ENCODE measurements at places on chromosomes 1 and 21. TPM values are rescaled to one million over a fixed set of nuclear protein-coding genes. Genes with fewer than 3 reads are reported as not detected.

The SYT11 gene
- polyA plus RNA-seq: 22.9 TPM

The PTPN7 gene
- polyA plus RNA-seq: not detected

The NBPF6 gene
- not detected for polyA plus RNA-seq

The PAQR6 gene
- polyA plus RNA-seq: 0.67 TPM

The UBXN10 gene
- polyA plus RNA-seq: not detected

The SLC1A7 gene
- 0.06 TPM for polyA plus RNA-seq

The OR2T33 gene
- polyA plus RNA-seq: not detected

The SFN gene
- polyA plus RNA-seq: 0.34 TPM

The MCOLN3 gene
- polyA plus RNA-seq: not detected

The KLF17 gene
- polyA plus RNA-seq: 0.14 TPM

The NUAK2 gene
- 17.6 TPM for polyA plus RNA-seq

The IQGAP3 gene
- polyA plus RNA-seq: 12.5 TPM

DNA sequence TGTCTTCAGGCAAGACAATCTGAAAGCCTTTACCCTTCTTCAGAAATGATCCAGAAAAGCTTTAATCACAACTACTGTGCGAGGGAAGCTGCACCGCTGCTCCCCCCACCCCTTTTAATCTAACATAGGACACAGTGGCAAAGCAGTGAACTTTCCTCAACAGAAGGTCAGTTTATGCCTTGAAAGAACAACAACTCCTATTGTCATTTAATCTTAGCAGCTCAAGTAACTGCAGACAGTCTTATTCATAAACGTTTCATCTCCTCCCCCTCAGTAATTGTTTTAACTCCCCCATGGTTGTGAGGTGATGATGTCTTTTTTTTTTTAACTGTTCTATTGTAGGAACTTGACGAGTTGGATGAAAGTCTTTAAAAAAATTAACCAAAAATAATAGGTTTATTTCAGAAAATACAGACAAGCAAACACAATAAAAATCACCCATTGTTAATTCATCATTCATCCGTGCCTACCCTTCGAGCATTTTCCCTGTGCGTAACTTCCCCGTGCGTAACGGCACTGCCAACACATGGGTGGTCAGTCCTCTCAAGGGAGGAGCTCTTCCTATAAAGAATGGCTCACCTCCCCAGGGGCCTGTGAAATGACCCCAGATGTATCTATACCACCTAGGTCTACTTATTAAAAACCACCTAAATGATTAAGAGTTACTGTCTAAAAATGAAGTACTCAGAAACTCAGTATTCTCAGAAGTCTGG is 3.3 kb upstream of the ADAR start:
- no peak for DNase-seq

DNA sequence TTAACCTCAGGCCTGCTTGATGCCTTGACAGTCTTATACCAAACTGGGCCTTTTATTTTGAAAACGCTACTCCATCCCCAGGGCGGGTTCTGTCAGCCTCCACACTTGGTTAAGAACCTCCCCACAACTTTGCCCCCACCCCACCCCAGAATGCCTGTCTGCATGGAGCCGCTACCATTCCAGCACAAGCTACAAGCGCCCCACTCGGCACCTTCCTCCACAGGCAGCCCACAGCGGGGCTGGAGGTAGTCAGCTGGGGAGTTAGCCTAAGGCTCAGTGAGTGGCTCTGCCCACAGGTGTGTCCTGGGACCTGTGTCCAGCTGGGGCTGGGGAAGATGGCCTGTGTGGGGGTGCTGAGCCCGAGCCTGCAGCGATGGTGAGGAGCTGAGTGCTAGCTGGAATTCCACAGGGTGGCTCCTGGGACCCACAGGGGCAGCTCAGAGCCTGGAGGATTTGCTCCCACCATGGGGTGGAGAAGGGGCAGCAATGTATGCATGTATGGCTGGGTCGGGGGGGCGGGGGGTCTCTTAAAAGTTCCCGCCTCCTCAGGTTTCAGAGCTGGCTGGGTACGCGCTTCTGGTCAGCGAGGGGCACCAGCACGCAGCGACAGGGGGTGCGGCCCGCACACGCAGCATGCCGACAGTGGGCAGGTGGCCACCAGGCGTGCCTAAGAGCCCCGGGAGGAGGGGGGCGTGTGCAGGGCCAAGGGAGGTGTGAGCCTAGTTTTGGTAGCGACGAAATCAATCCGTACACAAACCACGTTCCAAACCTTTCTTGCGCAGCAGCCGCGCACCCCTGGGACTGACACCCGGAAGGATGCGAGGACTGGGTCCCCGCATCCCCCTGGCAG is 917 bp downstream of the ETNK2 start:
- DNase-seq: no peak

GRCh38 chr1:118101999-118102398 is 83.0 kb downstream of the SPAG17 start:
- DNase-seq: no peak

DNA sequence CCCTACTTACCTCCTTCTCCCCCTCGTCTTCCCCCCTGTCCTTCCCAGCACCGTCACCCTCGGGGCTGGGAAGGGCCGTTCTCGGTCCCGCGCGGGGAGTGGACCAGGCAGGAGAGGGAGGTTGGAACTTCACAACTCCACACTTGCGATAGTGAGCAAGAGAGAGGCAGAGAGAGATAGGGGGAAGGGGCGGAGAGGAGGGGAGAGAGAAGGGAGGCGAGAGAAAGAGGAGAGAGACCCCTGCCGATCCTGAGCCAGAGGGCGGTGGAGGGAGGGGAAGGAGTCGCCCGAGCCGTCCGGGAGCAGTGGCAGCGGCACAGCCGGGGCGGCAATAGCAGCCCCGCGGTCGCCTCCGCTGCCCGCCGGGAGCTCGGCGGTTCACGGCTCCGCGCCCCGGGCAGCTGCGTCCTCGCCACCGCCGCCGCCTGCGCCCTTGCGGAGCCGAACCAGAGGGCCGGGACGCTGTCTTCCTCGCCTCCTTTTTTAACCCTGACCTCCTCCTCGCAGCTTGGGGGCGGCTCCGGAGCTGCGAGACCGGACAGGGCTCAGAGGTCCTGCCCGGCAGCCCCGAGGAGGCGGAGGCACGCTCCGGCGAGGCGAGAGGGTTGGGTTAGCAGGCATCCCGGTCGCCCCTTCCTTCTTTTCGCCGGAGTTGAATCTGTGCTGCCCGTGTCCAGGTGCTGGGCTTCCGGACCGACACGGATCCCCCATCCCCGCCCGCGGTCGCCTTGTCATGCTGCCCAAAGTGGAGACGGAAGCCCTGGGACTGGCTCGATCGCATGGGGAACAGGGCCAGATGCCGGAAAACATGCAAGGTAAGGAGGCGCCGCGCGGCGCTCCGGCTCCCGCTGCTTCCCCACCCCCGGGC is 11.7 kb downstream of the NR5A2 start:
- DNase-seq: no peak

DNA sequence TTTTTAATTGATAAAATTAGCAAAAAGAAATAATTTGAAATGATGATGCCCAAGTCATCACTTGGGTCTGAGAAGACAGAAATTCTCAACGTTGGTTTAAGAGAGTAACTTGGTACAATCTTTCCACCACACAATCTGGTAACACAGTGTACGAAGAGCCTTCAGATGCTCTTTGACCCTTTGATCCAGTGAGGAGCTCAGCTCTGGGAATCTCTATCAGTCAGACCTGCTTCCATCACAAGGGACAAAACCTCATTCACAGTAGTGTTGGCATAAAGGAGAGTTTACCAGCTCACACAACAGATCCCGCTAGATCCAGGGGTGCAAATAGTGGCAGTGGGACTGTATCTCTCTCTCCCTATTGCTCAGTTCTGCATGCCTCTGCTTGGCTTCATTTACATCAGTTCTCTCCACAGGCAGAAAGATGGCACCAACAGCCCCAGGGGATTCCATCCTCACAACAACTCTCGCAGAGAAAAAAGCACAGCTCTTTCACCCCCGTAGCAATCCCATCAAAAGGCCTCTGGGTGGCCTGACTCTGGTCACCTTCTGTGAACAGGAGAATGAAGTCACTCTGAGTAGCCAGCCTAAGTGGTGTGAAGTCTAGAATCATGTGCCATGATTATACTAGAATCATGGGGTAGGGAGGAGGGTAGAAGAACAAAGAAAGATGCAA is 119.7 kb downstream of the ZNF281 start:
- no peak for DNase-seq

GRCh38 chr21:25573409-25574206 is 33.7 kb downstream of the MRPL39 start:
- peak; percentile 99 for DNase-seq

GRCh38 chr1:25794325-25794724 is 5.7 kb upstream of the SELENON start:
- DNase-seq: no peak

DNA sequence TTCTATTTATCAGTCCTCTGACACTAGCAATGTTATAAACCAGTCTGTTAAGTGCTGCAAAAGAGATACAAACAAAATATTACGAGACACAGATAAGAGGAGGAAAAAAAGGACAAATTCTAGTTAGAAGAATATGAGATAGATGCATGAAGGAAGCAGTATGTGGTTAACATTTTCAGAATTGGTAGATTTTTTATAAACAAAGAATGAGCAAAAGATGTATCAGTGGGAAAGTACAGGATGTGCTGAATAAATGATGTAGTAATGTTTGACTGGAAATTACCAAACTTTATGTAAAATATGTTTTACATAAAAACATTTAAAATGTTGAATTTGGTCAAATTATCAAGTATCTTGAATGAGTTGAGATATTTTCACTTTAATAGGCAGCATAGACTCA is 574.2 kb downstream of the NUF2 start:
- DNase-seq: no peak

GRCh38 chr1:211710566-211711314 is 35.3 kb upstream of the NEK2 start:
- DNase-seq: no peak

- no peak for DNase-seq
These were observed 13.2 kb upstream of the BCAR3 start for GRCh38 chr1:93694819-93695218.

- no peak for DNase-seq
These were observed 63.1 kb downstream of the PTPRC start for GRCh38 chr1:198701766-198702539.

DNA sequence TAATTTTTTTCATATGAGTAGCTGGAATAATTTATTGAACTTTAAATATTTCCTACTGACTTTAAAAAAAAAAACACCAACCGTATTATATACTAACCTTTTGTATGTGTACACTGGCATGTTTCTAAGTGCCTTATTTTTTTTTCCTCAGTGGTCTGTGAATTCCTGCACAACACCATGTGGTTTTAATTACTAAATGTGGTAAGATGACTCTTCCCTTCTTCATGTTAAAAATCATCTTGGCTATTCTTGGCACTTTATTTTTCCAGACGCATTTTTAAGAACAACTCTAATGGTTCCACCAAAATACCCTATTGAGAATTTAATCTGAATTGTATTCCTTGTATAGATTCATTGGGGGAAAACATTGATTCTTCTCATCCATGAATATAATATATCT is 28.4 kb downstream of the PPP2R5A start:
- peak; percentile 56 for DNase-seq

DNA sequence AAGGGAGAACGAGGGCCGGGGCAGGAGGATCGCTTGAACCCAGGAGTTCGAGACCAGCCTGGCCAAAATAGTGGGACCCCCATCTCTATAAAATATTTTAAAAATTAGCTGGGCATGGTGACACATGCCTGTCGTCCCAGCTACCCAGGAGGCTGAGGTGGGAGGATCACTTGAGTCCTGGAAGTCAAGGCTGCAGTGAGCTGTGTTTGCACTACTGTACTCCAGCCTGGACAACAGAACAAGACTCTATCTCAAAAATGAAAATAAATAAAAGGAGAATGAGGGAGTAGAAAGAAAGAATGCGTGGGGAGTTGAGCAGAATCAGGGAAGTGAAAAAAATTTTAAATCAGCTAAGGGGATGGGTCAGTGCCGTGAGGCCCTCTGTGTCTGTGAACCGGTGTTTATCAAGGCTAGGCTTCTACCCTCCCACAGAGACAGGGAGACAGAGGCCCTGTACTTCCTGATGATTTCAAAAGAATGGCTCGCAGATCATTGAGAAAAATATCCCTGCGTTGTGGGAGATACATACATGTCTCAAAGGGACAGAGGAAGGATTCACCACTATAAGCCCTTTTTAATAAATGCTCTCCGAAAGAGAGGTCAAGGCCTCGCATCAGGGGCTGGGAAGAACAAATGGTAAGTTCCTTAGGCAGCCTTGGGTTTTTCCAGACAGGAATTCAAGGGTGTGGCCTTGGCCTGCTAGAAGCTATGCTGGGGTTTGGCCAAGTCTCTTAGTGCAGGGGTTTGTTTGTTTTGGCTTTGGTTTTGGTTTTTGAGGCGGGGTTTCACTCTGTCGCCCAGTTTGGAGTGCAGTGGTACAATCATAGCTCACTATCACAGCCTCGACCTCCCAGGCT is 20.7 kb downstream of the IL10RB start:
- DNase-seq: peak; percentile 70

GRCh38 chr1:224433701-224434672 is 610 bp downstream of the WDR26 start:
- DNase-seq: no peak

DNA sequence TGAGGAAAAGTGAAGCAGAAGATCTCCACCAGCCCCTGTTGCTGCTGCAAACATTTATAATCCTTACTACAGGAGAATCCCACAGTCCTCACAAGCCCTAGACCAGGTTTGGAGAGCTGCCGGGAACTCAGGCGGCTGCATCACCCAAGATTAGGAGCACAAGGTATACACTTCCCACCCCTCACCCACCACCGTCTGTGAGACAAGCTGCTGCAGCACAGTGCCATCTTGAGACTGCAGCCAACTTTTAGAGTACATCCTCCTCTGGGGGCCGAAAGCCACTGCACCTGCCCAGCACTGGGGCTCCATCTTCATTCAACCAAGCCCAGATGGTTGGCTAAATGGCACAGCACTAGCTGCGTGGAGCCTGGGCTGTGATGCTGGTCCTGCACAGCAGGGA is 13.8 kb downstream of the OLFML3 start:
- no peak for DNase-seq

- DNase-seq: no peak
These were observed 14.8 kb downstream of the HSPG2 start for GRCh38 chr1:21922090-21923013.

DNA sequence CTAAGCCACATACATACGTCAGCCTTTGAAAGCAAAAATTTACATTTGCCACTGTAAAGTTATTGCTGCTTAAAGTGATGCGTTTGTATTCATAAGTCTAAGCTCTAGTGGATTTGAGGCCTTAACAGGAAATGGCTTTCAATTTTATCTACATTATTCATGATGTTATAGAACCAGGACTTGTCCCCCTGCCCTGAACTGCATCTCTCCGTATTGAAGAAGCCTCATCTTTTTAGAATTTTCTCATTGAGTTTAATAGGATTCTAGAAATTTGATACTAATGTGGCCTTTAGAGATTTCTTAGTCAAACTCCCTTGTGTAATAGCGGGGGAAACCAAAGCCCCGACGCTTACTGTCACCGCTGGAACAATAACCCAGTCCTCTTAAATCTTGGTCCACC is 9.9 kb downstream of the UTP25 start:
- no peak for DNase-seq

DNA sequence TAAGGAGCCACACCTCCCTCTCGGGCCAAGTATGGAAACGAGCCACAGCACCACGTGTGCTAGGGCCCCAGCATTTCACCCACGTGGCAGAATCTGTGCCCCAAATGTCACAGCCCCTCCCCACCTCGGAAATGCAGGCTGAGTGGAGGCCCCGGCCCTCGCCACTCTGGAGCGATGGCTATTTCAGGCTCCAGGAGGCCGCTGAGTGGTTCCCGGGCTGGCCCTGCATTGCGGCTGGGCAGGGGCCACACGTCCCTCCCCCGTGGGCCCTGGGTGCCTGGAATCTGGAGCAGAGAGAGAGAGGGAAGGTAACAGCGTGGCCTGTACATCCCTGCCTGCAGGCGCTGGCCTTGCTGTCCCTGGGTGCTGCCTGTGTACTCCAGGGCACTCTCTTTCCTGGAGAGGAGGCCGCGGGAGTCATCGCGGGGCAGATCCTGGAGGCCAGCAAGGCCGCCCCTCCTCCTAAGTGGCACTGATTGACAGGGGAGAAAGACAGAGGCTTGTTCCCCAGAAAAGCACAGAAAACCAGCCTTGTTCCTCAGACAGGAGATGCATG is 68.0 kb upstream of the TRAPPC10 start:
- no peak for DNase-seq
